ENCODE measurements at places on chromosomes 12 and 14.
A peak's percentile ranks its signal among the peaks of the same experiment; 100 is the strongest.

- peak; percentile 15 for DNase-seq
Observed at GRCh38 chr12:98002887-98003493, 512.4 kb upstream of the TMPO start.

DNA sequence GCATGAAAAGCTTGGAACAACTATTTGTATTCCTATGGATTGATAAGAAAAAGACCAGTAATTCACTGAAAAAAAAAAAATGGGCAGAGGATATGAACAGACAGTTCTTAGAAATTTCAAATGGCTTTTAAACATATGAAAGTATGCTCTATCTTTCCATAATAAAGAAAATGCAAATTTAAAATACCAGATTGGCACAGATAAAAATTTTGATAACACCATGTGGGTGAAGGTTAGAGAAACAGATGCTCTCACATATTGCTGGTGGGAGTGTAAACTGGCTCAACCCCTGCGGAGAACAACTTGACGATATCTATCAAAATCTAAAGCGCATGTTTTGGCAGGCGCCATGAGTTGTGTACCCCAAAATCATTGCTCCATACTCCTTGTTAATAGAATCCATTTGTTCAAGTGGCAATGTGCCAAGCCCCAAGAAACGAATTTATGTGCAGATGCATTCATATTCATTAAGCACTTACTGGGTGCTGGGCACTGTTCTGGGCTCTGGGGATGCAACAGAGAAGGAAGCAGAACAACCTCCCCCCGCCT is 29.5 kb upstream of the TMPO start:
- DNase-seq, result no peak

DNA sequence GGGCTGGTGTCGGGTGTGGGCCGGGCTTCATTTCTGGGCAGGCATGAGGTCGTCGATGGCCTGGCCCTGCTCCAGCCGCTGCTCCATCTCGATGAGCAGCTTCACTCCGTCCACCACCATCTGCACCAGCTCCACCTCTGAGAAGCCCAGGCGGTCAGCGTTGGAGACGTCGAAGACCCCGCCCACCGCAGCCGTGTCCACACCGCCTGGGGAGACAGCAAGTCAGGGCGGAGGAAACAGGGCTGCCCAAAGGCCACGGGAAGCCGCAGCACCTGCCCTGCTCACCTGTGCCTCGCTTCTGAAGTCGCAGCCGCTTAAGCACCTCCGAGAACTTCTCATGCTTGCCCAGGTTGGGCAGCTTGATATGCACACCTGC is 2.8 kb downstream of the CKB start:
- DNase-seq, result no peak

- no peak for DNase-seq
Observed at GRCh38 chr12:31310488-31310887, 15.5 kb downstream of the SINHCAF start.

DNA sequence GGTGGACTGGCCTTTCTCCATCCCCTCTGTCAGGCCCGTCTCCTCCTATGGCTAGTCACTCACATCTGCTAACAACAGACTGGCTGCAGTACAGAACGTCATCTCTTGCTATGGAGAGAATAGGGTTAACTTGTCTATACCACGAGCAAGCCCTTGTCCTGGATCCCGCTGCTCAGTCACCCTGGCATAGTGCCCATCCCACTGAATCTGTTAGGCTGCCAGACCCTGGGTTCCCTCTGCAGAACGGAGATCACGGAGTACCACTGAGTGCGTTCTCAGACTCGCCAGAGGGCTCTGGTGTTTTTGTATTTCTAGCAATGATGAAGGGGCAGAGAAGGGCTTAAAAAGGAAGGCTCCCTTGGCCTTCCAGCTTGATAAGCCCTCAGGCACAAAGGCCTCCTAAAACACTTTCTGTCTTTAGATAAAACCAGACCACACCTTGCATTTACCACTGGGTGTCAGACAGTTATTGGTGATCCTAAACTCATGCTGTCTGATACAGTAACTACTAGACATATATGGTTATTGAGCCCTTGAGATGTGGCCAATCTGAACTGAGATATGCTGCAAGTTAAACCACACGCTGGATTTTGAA is 6.3 kb upstream of the NRIP2 start:
- no peak for DNase-seq

DNA sequence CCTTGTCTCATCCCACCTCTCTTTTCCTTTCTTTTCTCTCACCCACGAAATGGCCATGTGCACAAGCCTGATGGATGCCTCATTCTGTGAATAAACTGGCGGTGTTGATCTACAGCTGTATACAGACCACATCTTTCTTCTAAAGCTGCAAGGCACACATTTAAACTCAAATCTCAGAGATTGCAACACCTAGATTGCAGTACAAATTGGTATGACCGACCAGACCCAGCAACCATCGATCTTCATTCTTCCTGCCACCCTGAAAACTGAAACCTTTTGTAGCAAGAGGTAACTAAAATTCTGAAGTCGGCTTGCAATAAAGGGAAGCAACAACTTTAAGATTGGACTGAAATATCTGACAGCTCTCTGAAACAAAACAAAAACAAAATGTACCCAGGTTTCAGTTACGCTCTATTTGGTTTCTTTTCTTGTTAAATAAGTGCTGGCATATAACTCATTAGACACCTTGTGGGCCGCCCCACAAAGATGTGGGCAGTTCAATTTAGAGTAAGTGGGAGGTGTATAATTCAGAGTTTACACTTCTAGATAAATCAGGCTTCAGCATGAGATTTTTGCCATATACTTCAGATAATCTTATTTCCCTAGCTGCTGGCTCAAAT is 390.0 kb upstream of the NOVA1 start:
- no peak for DNase-seq

DNA sequence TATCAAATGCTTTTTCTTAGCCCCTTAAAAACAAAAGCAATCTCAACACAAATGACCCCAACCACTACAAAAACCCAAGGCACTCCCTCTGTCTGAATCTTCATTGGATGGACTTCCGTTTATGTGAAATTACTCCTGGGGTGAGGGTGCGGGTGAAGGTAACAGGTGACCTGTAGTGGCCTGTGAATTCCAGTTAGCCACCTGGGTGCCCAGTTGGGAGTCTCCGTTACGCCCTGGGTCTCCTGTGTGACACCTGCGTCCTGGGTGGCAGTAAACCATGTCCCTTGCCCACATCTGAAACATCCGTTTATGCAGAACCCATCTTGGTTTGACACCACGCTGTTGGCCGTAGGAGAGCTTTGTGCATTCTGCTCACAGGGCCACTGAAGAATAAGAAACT is 62.6 kb downstream of the CCDC92 start:
- DNase-seq, result no peak

- no peak for DNase-seq
Observed at GRCh38 chr14:105144666-105145380, 23.8 kb downstream of the JAG2 start.

- DNase-seq, result peak; percentile 21
Observed at GRCh38 chr14:54606178-54606577, 39.2 kb downstream of the SAMD4A start.

- no peak for DNase-seq
Observed at GRCh38 chr12:2043054-2043453, 9.7 kb upstream of the CACNA1C start.

- no peak for DNase-seq
Observed at GRCh38 chr14:90608929-90609341, 207.3 kb downstream of the TTC7B start.

GRCh38 chr12:58277231-58277630 is 335.9 kb downstream of the ATP23 start:
- no peak for DNase-seq

GRCh38 chr12:65643595-65644386 is 180.5 kb upstream of the HMGA2 start:
- DNase-seq, result no peak

DNA sequence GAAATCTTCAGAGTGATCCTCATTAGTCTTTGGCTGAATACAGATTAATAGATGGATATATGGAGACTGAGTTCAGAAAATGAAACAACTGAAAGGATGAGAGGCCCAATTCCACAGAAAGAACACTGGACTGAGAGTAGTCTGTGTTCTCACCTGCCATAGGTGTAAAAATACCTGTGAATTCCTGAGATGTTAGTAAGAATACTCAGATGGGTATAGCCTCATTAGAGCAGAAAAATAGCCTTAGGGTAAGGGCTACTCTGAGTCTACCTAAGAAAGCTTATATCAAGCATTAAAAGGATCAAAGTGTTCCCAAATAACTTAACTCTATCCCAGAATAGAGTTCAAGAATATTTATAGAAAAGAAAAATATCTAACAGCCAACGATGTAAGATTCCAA is 1510.3 kb upstream of the SEL1L start:
- DNase-seq, result no peak

GRCh38 chr12:75478116-75478794 is 2.3 kb upstream of the GLIPR1 start:
- peak; percentile 95 for DNase-seq

DNA sequence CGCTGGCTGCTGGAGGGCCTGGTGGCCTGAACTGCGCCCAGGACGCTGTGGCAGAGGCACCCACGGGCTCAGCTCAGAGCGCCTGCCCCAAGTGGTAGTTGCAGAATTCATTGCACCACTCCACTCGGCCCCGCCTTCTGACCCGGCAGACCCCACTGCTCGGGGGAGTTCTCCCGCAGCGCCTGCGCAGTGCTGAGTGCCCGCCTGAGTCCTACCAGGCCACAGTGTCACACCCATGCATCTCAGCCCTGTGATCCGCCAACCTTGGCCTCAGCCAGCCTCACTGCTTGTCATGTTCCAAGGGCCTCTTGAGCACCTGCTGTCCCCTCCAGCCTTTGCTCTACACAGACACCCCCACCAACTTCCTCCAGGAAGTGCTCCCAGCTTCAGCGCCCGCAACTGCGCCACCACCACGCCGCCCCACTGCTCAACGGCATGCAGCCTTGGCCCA is 12.2 kb downstream of the DEGS2 start:
- no peak for DNase-seq

- peak; percentile 21 for DNase-seq
Observed at GRCh38 chr12:108468196-108468968, 46.7 kb upstream of the FICD start.

DNA sequence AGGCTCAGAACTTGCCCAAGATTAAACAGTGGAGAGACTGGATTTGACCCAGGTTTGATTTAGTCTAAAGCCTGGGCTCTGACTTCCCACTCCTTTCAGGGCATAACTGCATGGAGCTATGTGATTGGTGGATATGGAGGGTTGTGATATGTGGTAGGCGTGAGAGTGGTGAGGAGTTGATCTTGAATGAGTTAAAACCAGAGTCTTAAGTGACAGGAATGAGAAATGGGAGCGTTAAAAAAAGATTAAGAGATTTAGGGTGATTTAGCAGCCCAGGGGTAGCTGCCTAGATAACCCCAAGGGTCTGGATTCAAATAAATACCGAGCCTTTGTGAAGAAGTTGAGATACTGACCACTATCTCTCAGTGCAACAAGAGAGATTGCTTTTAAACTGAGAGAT is 8.4 kb downstream of the SYNDIG1L start:
- DNase-seq, result peak; percentile 22

GRCh38 chr12:87413784-87414183 is 615.4 kb downstream of the C12orf50 start:
- DNase-seq, result peak; percentile 91

- no peak for DNase-seq
Observed at GRCh38 chr12:42394429-42394828, 68.5 kb downstream of the PPHLN1 start.

DNA sequence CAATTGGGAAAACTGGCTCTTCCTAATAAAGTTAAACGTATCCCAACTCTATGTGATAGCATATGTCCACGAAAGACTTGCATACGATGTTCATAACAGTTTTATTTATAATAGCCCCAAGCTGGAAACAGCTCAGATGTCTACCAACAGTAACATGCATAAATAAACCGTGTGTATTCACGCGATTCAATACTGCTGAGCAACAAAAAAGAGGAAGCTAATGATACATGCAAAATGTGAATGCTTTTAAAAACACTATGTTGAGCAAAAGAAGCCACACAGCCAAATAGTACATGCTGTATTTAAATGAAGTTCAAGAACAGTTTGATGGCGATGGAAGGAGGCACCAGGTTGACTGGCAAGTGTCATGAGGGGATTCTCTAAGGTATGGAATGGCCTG is 55.7 kb downstream of the TRIM9 start:
- no peak for DNase-seq

DNA sequence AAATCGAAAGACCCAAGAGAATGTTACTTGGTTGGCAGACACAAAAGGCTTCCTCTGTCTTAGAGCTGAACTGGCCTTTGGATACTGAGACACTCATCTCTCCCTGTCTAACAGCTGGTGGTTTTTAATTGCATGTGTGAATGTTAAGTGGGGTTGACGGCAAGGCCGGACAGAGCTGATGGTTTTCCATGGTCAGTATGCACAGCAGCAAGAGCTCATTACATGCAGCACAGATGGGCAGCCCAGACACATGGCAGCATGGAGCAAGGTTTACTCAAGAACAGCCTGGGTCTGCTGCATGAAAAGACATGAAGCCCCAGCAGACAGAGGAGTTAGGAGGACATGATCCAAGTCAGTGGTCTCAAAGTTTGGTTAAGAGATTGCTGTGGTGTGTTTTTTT is 27.8 kb upstream of the CACNA2D4 start:
- no peak for DNase-seq

GRCh38 chr12:46266382-46266791 is 2.5 kb downstream of the SLC38A1 start:
- DNase-seq, result peak; percentile 49
